ENCODE measurements at places on chromosomes 11 and 22.

DNA sequence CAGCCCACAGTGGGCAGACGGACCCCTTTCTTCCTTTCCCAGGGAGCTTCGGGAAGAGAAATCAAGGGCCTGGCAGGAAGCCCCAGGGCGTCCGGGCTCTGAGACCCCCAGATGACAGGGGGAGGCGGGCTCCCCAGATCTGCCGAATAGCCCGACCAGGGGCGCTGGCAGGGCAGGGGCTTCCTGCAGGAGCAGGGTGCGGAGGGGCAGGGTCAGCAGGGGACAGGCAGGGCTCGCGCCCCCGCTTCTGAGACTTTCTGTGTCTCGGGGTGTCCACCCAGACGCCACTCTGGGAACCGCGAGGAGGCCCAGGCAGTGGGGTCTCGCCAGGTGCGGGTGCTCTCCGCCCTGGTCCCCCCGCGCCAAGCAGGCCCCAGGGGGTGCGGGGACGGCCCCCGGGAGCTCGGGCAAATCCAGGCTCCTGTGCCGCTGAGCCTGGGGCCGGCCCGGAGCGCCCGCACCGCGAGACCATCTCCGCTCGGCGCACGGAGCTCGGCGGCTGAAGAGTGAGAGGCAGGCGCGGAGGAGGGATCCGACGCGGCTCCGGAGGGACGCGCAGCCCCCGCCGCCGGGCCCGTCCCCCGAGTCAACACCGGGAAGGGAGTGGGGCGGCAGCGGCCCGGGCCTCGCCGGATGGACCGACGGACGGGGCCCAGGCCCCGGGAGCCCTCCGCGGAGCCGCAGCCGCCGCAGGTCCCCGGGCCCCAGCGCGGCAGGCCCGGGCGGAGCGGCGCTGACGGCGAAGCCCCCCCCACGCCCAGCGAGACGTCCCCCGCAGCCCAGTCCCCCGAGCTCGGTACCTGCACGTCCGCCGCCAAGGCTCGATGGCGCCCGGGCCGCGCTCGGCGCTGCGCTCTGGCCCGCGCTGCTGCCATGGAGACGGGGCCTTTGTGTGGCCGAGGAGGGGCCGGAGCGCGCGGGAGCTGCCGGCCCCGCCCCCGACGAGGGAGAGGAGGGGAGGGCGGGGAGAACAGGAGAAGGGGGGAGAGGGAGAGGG, at the start of gene PLXNB2:
TSS of gene PLXNB2 (minus strand) at position 894 of the 997 bp plus-strand sequence. CDS start 17,062 bp downstream, outside the sequence.
- DNase-seq, result no peak

DNA sequence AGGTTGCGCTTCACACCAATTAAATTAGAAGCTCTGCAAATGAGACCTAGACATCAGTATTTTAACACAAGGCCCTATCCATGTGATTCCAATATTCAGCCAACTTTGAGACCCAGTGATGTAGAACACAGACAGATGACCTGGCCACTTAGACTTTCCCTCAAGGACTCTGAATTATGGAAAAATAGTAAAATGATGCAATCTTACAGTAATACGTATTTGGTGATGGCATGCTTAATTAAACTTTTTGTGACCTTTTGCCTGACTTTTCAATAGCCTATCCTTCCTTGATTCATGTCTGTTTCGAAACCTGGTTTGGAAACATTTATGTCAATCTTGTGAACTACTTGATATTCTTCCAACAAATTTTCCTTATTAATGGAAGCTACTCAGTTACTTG, 521.2 kb downstream of the KCNA4 start:
- DNase-seq, result no peak

- no peak for DNase-seq
Measured at GRCh38 chr11:86625981-86626380, 46.4 kb downstream of the ME3 start.

GRCh38 chr22:50712341-50713007, 25.5 kb upstream of the ACR start:
- DNase-seq, result no peak

GRCh38 chr22:17928391-17928790, 96.0 kb downstream of the MICAL3 start:
- DNase-seq, result no peak

DNA sequence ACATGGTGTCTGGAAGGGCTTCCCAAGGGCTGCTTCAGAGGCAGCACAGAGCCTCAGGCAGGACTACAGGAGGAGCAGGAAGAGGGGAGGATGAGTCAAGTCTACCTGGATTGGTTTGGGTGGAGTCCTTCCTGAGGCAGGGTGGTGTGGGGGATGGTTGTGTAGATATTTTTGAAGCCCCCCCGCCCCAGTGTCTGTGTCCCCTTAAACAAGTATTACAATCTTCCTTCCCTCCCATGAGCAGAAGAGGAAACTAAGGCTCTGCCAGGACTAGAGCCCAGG, 34.7 kb upstream of the FCHSD2 start:
- DNase-seq, result no peak

- DNase-seq, result no peak
Measured at GRCh38 chr22:43377548-43377895, 34.3 kb upstream of the MPPED1 start.

GRCh38 chr11:122354025-122354697, 238.1 kb upstream of the BLID start:
- no peak for DNase-seq
